ENCODE measurements at places on chromosomes 1 and 21.
A peak's percentile ranks its signal among the peaks of the same experiment; 100 is the strongest.

- peak overlapping the region; percentile 96 for H3K27ac ChIP-seq
- no peak overlapping the region for H3K4me3 ChIP-seq
- DNase-seq: no peak
- peaks cover 47% of the 10 kb centered on the region for H3K4me1 ChIP-seq
- H3K36me3 ChIP-seq: no peaks in the 10 kb centered on the region
- no peaks in the 10 kb centered on the region for H3K27me3 ChIP-seq
Observed at GRCh38 chr1:10727751-10728232, 68.7 kb downstream of the CASZ1 start.

DNA sequence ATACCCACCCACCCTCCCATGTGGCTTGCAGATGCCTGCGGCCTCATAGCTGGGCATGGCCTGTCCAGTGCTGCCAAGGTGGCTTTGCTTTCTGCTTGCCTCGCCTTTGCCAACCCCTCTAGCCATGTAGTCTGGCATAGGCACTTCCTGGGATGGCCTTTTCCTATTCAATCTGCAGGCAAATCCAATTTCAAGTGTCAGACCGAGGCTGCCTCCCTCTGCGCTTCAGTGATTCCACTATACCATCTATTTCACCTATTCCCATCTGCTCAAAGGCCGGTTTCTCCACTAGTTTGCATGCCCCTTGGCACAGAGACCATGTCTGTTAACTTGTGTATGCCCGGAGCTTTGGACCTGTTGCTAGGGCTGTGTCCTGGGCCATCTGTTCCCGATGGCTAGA lies 3.8 kb upstream of the ZBTB21 start:
- no peak overlapping the region for H3K4me3 ChIP-seq
- no peak overlapping the region for H3K27ac ChIP-seq
- no peaks in the 10 kb centered on the region for H3K36me3 ChIP-seq
- peaks cover 8% of the 10 kb centered on the region for H3K27me3 ChIP-seq
- no peaks in the 10 kb centered on the region for H3K4me1 ChIP-seq

GRCh38 chr1:234550341-234551031 lies 59.5 kb downstream of the IRF2BP2 start:
- H3K4me3 ChIP-seq: no peak overlapping the region
- no peaks in the 10 kb centered on the region for H3K27me3 ChIP-seq
- no peaks in the 10 kb centered on the region for H3K36me3 ChIP-seq
- DNase-seq: no peak

- H3K4me1 ChIP-seq: no peaks in the 10 kb centered on the region
- H3K27me3 ChIP-seq: no peaks in the 10 kb centered on the region
- DNase-seq: no peak
- no peaks in the 10 kb centered on the region for H3K36me3 ChIP-seq
- no peak overlapping the region for H3K27ac ChIP-seq
Observed at GRCh38 chr1:20265250-20265649, 25.4 kb upstream of the VWA5B1 start.

DNA sequence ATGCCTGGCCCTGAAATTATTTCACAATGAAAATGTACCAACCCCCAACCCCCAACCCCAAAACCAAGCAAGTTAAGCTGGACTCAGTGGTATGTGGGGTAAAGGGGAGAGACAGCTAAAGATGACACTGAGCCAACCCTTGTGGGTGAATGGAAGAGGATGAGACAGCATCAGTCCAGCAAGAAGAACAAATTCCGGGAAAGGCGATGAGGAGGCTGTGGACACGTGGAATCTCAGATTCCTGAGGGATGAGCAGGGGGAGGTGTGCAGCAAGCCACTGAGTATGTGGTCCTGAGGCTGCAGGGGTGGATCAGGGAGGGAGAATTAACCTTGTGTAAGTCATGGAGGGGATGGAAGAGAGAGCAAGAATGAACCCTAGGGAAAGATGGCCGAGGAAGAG lies 14.4 kb upstream of the ZNF362 start:
- no peak for DNase-seq
- no peaks in the 10 kb centered on the region for H3K36me3 ChIP-seq
- H3K4me1 ChIP-seq: no peaks in the 10 kb centered on the region
- no peak overlapping the region for H3K27ac ChIP-seq
- H3K27me3 ChIP-seq: no peaks in the 10 kb centered on the region

- no peak overlapping the region for H3K27ac ChIP-seq
- no peaks in the 10 kb centered on the region for H3K4me1 ChIP-seq
- no peak overlapping the region for H3K4me3 ChIP-seq
- no peaks in the 10 kb centered on the region for H3K36me3 ChIP-seq
- H3K27me3 ChIP-seq: no peaks in the 10 kb centered on the region
Observed at GRCh38 chr1:215636258-215636965, 69.3 kb downstream of the KCTD3 start.

GRCh38 chr1:1631782-1632420 lies at the start of gene MMP23B:
Gene MMP23B (plus strand): TSS chr1:1632173. CDS start chr1:1632219, 46 bp downstream.
- H3K27ac ChIP-seq: no peak within 1 kb of the TSS
- no peak for DNase-seq
- H3K4me1 ChIP-seq: no peaks in the 10 kb centered on the region
- H3K36me3 ChIP-seq: peaks cover 4% of the 10 kb centered on the region

DNA sequence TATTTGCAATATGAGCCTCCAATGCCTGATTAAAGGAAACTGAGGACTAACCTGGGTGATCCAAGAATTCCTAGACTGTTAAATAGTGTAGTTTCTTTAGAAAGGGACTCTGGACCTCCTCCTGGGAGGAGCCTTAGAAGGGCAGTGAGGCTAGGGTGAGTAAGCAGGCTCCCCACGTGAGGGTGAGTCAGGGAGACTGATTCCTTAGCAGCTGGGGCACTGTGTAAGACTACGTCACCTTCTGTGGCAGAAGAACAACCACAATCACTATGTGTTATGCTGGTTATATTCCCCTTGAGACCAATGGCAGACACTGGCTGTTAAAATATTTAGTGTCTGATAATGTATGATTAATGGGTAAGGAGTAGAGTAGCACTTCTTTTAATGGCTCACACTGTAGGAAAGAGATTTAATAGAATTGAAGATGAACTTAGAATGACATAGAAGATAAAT lies 53.3 kb upstream of the SYT14 start:
- no peak overlapping the region for H3K27ac ChIP-seq
- DNase-seq: no peak
- H3K27me3 ChIP-seq: no peaks in the 10 kb centered on the region
- H3K4me3 ChIP-seq: no peak overlapping the region
- no peaks in the 10 kb centered on the region for H3K36me3 ChIP-seq

- H3K36me3 ChIP-seq: no peaks in the 10 kb centered on the region
- peaks cover 8% of the 10 kb centered on the region for H3K4me1 ChIP-seq
- H3K4me3 ChIP-seq: no peak overlapping the region
- H3K27me3 ChIP-seq: no peaks in the 10 kb centered on the region
- DNase-seq: no peak
Observed at GRCh38 chr21:44445145-44445812, 10.0 kb upstream of the LRRC3 start.

DNA sequence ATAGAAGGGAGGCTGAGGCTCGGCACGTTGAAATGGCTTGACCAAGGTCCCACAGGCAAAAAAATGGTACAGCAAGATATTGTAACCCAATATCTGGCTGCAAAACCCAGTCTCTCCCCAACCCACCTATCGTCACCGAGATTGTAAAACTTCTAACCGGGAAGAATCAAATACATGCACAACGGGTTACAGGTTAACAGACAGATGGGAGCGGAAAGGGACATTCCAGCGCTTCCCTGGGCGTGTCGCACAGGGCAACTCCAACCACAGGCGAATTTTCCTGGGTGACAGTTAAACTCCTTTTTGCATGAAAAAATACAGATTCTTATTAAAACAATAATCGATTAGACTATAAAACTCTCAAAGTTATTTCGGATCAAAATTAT lies 31.8 kb upstream of the JUN start:
- H3K27ac ChIP-seq: no peak overlapping the region
- no peak for DNase-seq
- peak overlapping the region; percentile 77 for H3K4me3 ChIP-seq
- no peaks in the 10 kb centered on the region for H3K27me3 ChIP-seq
- H3K4me1 ChIP-seq: peaks cover 4% of the 10 kb centered on the region
- H3K36me3 ChIP-seq: no peaks in the 10 kb centered on the region

DNA sequence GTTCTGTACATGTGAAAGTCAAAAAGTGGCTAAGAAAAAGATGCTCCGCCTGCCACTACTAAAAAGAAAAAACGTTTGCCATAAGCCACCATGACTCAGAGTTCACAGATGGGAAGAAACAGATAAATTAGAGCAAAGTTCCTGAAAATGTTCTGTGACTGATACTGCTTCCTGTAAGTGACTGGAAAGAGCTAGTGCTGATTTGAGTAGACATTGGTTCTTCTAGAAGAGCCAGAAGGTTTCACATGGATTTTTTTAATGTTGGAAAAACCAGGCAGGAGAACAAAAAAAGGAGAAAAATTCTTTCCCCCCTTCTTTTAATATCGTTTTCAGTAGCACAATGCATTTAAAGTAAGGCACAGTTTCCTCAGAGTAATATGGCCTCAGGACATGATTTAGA lies 221.4 kb downstream of the HLX start:
- no peaks in the 10 kb centered on the region for H3K36me3 ChIP-seq
- H3K4me1 ChIP-seq: no peaks in the 10 kb centered on the region
- no peak for DNase-seq
- H3K4me3 ChIP-seq: no peak overlapping the region

DNA sequence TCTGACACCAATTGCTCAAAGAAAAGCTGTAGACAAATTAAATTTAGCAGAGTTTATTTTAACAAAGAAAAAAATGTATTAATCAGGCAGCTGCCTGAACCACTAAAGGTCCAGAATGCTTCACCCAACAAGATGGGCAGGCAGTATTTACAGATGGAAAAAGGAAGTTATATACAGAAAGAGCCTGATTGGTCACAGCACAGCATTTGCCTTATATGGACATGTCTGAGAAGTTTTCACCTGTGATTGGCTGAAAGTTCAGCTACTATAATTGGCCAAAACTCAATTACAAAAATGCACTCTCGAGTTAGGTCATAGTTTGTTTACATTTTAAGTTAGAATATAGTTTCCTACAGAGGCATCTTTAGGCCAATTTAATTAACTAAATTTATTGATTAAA lies 15.1 kb upstream of the FMO1 start:
- H3K36me3 ChIP-seq: no peaks in the 10 kb centered on the region
- DNase-seq: no peak
- H3K4me3 ChIP-seq: no peak overlapping the region

GRCh38 chr1:201578008-201578888 lies 39.3 kb downstream of the NAV1 start:
- H3K27ac ChIP-seq: no peak overlapping the region
- no peak for DNase-seq
- no peaks in the 10 kb centered on the region for H3K27me3 ChIP-seq
- no peaks in the 10 kb centered on the region for H3K4me1 ChIP-seq

DNA sequence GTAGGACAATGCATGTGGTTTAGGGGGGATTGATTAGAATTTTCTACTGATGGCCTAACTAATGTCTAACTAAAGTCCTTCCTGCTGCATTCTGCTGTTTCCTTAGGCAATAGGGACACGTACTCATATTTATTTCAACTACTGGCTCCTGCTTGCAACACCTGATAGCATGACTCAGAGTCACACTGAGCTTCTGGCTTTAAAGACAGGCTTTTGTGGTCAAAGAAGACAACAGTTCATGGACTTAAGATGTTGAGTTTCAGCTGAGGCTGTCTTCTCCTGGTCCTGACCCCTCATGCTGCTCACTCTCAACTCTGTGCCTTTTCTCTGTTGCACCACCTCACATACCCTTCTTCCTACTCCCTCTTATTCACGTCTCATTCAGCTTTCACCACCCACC lies 29.1 kb upstream of the TRABD2B start:
- no peaks in the 10 kb centered on the region for H3K4me1 ChIP-seq
- no peaks in the 10 kb centered on the region for H3K27me3 ChIP-seq
- no peak for DNase-seq
- no peak overlapping the region for H3K4me3 ChIP-seq

DNA sequence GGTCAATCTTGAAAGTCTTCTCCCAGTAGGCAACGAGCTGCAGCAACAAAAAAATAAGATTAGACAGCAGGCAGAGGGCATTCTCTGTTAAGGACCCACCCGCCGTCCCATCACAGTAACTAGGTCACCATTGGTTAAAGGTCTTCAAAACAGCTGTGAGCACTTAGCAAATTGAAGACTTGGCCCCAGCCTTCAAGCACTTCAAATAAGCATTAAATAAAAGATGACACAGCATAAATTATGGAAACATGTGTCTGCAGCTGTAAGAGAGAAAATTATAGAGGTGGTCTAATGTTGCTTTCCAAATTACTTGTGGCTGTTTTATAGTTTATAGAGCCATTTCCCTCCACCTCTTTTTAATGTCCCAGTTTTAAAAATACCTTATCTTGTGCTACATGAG lies 61.2 kb downstream of the VANGL1 start:
- peaks cover 14% of the 10 kb centered on the region for H3K4me1 ChIP-seq
- no peak overlapping the region for H3K4me3 ChIP-seq
- DNase-seq: no peak
- H3K36me3 ChIP-seq: no peaks in the 10 kb centered on the region

DNA sequence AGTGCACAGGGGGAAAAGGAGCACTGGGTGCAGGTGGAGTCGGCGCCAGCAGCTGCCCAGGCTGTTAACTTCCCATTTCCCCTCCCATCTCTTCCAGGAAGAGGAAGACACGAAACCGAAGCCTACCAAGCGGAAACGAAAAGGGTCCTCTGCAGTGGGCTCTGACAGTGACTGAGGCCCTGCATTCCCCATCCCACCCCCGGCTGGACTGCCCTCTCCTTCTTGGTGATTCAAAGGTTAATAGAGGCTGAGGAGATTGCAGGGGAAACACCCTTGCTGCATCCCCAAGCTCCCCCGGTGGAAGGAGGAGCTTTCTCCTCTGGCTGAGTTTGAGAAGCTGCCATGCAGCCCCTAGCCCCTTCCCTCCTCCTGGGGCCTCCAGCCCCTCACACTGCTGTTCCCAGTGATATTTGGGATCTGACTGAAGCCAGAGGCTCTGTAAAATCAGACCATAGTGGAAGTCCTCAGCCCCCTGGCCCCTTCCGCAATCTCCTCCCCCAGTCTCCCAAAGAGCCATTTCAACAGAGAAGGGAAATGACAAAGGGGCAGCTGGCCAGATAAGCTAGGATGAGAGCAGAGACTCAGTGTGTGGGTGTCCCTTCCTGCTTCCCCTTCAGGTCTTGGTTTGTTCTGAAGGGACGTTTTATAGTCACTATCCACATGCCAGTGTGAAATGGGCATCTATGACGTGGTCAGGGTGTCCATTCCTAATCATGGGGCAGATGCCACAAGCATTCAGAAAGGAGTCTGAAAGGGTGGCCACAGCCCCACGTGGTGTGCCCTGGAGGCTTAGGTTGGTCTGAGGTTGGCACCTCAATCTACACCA lies 1.9 kb upstream of the SLC27A3 start:
- H3K4me3 ChIP-seq: no peak overlapping the region
- H3K4me1 ChIP-seq: no peaks in the 10 kb centered on the region
- peaks cover 5% of the 10 kb centered on the region for H3K27me3 ChIP-seq
- H3K27ac ChIP-seq: no peak overlapping the region

DNA sequence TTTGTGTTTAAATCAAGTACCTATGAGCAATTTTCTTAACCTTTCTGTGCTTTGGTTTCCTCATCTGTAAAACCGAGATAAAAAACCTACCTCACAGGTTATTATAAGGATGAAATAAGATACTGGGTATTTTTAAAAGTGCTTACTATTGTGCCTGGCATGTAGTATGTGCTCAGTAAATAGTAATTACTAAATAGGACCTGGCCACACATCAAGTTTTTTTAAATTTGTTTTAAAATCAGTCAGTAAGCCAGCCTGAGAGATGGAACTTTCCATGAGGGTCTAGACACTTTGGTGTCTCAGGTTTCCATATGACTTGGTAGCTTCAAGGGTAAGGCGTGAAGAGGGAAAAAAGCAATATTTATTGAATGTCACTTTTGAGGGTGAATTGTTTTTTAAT lies 7.0 kb upstream of the ATF3 start:
- no peak overlapping the region for H3K4me3 ChIP-seq
- no peak for DNase-seq
- no peak overlapping the region for H3K27ac ChIP-seq
- no peaks in the 10 kb centered on the region for H3K27me3 ChIP-seq
- H3K4me1 ChIP-seq: peaks cover 12% of the 10 kb centered on the region
- no peaks in the 10 kb centered on the region for H3K36me3 ChIP-seq

Measured in neuronal stem cell (in vitro differentiated cells).